ENCODE measurements at places on chromosomes 16 and 17. TPM values are rescaled to one million over a fixed set of nuclear protein-coding genes. Genes with fewer than 3 reads are reported as not detected.

HCRT gene
- not detected for total RNA-seq

MTHFSD gene
- total RNA-seq, result 10.5 TPM

PITPNM3 gene
- 1.8 TPM for total RNA-seq

SOX8 gene
- 1.5 TPM for total RNA-seq

HP gene
- not detected for total RNA-seq

NAGS gene
- 1.1 TPM for total RNA-seq

ALOX12B gene
- total RNA-seq, result 0.67 TPM

BCL6B gene
- total RNA-seq, result not detected

TPSD1 gene
- total RNA-seq, result not detected

GNAO1 gene
- 0.51 TPM for total RNA-seq

CDH8 gene
- 0.28 TPM for total RNA-seq

RND2 gene
- 0.13 TPM for total RNA-seq

IL21R gene
- not detected for total RNA-seq

TMIGD1 gene
- total RNA-seq, result not detected

LITAFD gene
- total RNA-seq, result not detected

CEP295NL gene
- total RNA-seq, result 0.31 TPM

KCTD11 gene
- 10.7 TPM for total RNA-seq

HOXB4 gene
- total RNA-seq, result 0.12 TPM

ITGB4 gene
- 55.6 TPM for total RNA-seq

LGALS9 gene
- 0.91 TPM for total RNA-seq

OTOP2 gene
- 0.11 TPM for total RNA-seq

CA4 gene
- not detected for total RNA-seq

JPT1 gene
- total RNA-seq, result 981 TPM

TMEM204 gene
- not detected for total RNA-seq

TBC1D28 gene
- total RNA-seq, result not detected

COL1A1 gene
- 7.9 TPM for total RNA-seq

ERN2 gene
- not detected for total RNA-seq

METTL2A gene
- total RNA-seq, result 30.1 TPM

SAMD14 gene
- total RNA-seq, result 0.18 TPM

TOM1L1 gene
- total RNA-seq, result 39.6 TPM

IL17C gene
- not detected for total RNA-seq

PIPOX gene
- 0.21 TPM for total RNA-seq

KCNH4 gene
- total RNA-seq, result 0.42 TPM

HSD17B2 gene
- total RNA-seq, result 0.16 TPM

CCDC144A gene
- total RNA-seq, result 0.88 TPM

PLXDC1 gene
- total RNA-seq, result 0.09 TPM

CCL1 gene
- total RNA-seq, result not detected

PLEKHM1 gene
- 25.9 TPM for total RNA-seq

GAS2L2 gene
- total RNA-seq, result 0.08 TPM

SEC14L5 gene
- 0.07 TPM for total RNA-seq

GLYR1 gene
- total RNA-seq, result 37.5 TPM

SPATA32 gene
- total RNA-seq, result 0.13 TPM

UMOD gene
- not detected for total RNA-seq

ZNF75A gene
- 11.3 TPM for total RNA-seq

PLEKHG4 gene
- total RNA-seq, result 15.4 TPM

FBXW10 gene
- 1.1 TPM for total RNA-seq

KCNJ2 gene
- 0.09 TPM for total RNA-seq
